Sciatic nerve (tissue), 2 donors: ENCODE measurements at places on chromosomes 2 and 18. TPM values are rescaled to one million over a fixed set of nuclear protein-coding genes. Genes with fewer than 3 reads are reported as not detected.

The PTPRN gene
- 0.58 TPM for total RNA-seq

The RNF125 gene
- total RNA-seq = 8.5 TPM

DNA sequence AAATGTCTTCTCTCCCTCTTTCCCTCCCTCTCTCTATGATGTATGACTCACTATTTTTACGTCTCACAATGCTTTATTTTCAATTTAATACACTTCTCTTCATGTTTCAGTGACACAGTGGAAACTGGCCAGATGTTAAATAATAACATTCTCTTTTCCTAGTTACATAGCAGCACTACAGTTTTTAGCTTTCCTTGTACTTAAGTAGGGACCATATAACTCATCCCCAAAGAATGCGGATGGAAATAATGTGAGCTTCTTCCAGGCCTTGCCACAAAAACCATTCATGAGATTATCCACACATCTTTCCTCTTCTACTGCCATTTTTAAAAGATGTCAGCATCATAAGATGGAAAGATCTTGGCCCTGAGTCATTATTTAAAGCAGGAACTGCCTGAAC, 789.4 kb downstream of the LRP1B start:
- DNase-seq = no peak

DNA sequence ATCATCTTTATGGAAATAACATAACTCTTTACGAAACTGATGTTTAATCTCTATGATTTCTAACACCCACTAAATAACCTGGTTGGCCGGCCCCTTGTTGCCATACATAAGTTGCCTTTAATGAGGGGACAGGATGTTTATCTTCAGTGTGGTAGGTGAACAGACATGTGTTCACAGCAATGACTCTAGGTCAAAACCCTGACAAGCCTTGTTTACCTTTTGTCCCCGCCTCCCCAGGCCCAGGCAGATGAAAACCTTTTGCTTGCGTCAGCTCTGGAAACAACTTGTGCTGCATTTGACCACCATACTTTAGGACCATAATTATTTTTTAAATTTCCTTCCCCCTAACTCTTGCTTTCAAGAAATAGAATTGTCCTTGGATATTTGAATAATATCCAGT, 2.9 kb upstream of the DSG4 start:
- no peak for DNase-seq

DNA sequence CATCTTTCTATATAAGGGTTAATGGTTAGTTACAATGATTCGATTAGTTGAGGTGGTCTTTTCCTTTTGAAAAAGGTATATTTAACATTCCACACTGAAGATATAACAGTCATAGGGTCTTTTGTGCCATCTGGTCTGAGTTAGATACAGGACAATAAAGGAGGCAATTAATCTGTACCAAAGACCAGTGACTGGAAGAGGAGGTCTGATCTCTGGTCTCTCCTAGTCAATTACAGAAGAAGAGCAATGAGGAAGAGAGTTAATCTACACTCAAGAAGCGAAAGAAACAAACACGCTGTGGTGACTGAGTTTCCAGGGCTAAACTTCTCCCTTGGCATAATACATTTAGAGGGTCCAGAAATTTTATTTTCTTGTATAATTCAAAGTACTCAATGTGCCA, 20.7 kb upstream of the RMDN2 start:
- no peak for DNase-seq

The ARHGAP28 gene
- total RNA-seq = 9.7 TPM

GRCh38 chr18:48238206-48238605, 171.0 kb downstream of the ZBTB7C start:
- DNase-seq = no peak

The DCDC2C gene
- 4.6 TPM for total RNA-seq

- no peak for DNase-seq
Observed at GRCh38 chr18:1498216-1498615, 593.5 kb downstream of the ADCYAP1 start.

- DNase-seq = no peak
Observed at GRCh38 chr18:48453330-48454066, 44.3 kb upstream of the ZBTB7C start.

GRCh38 chr2:224111576-224111975, 72.5 kb upstream of the SERPINE2 start:
- no peak for DNase-seq

- no peak for DNase-seq
Observed at GRCh38 chr2:181363164-181363563, 94.0 kb upstream of the ITGA4 start.

The TMEM17 gene
- 4.9 TPM for total RNA-seq

DNA sequence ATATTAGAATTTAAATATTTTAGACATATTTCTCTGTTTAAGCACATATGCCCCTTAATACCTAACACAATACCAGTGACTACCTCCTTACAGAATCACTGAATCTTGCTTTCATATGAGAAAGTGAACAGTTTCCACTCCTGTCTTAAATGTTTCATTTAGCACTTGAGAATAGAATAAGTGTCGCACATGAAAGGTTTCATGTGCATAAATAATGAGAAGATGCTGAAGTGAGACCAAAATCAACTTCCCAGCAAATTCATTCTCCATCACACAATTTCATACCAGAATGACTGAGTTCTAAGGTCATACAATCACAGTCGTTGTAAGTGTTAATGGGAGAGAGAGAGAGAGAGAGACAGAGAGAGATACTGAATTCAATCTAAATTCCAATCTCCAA, 51.2 kb downstream of the ATIC start:
- DNase-seq = no peak

GRCh38 chr2:208015475-208015874, 9.9 kb downstream of the PLEKHM3 start:
- no peak for DNase-seq

DNA sequence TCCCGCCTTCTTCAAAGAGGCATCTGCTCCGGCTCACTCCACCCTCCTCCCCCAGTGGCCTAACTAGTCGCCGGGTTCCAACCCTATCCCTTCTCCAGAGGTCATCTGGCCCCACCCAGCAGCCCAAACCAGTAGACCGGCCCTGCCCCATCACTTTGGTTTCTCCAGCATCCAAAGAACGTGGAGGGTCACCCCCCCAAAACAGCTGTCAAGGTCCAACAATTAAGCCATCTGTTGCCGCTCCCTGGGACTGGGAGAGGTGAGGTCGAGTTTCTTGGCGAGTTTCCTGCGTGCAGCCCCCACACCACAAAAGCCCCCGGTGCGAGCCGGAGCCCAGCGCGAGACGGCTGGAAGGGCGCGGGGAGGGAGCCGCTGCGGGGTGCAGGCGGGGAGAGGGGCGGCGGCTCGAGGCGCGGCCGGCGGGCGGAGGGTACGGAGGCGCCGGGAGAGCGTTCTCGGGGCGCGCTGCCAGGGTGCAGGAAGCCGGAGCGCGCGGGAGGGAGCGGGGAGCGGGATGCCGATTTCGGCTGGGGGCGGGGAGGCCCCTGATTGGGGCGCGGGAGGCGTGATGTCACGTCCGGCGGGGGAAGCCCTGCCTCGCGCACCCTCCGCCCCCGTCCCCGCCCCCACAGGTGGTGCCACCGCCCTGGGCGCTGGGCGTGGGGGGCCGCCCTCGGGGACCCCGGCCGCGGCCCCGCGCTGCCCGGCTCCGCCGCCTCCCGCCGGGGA, 571 bp upstream of the GPC1 start:
- DNase-seq = peak; percentile 96

- DNase-seq = peak; percentile 82
Observed at GRCh38 chr18:13216092-13216582, 2.4 kb upstream of the LDLRAD4 start.

DNA sequence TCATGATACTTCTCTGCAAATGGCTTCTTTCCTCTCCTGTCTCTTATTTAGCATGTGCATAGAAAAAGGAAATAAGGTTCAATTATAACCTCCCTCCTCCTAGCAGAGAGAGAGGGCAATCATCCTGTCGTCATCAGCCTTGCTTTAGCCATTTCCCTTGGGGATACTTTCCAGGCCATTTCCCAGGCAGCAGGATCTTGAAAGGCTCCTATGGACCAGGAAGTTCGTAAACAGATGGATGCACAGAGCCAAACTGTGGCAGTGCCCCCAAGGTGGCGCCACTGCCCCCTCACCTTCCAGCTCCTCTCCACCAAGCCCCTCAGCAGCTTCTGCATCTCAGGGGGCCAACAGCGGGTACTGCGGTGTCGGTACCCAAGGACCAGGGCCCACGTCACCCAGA, 157.4 kb downstream of the DTNA start:
- DNase-seq = no peak

DNA sequence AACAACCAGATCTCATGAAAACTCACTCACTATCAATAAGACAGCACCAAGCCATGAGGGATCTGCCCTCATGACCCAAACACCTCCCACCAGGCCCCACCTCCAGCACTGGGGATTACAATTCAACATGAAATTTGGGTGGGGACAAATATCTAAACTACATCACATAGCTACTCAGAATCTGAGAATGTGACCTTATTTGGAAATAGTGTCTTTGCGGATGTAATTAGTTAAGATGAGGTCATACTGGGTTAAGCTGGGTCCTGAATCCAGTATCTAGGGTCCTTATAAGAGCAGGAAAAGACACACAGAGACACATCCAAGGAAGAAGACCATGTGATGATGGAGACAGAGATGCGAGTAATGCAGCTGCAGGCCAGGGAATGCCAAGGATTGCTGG, 27.5 kb upstream of the REEP1 start:
- no peak for DNase-seq

DNA sequence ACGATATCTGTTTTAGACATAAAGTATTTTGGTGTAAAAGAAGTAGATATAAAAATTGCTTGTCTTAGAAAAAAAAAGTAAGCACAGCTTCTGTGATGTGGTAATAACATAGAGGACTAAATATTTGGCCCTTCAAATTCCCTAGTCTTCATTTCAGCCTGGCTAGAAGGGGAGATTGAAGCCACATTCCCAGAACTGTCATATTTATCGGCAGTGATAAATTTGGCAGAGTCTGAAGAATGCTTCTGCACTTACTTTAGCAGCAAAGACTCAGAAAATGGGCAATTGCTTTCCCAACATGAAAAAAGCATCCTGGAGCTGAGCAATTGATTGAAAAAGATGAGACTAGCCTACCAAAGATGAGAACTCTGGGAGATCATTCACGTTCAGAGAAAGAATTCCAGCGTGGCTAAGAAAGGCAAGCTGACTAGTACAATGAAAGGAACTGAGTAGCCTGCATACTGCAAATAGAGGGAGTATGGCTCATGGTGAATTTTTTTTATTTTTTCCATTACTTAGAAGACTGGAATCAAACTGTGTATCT, 278.7 kb upstream of the KLHL29 start:
- DNase-seq = no peak

- DNase-seq = no peak
Observed at GRCh38 chr2:201759567-201759966, 21.2 kb downstream of the ALS2 start.

The CNOT11 gene
- 24.3 TPM for total RNA-seq

The CNNM4 gene
- total RNA-seq = 13.9 TPM

GRCh38 chr2:219434468-219434717, 250 bp upstream of the SPEG start:
- no peak for DNase-seq
